ENCODE measurements at places on chromosomes 2 and 18.

GRCh38 chr2:108385411-108386071, 7.8 kb downstream of the SULT1C4 start:
- no peak for DNase-seq

DNA sequence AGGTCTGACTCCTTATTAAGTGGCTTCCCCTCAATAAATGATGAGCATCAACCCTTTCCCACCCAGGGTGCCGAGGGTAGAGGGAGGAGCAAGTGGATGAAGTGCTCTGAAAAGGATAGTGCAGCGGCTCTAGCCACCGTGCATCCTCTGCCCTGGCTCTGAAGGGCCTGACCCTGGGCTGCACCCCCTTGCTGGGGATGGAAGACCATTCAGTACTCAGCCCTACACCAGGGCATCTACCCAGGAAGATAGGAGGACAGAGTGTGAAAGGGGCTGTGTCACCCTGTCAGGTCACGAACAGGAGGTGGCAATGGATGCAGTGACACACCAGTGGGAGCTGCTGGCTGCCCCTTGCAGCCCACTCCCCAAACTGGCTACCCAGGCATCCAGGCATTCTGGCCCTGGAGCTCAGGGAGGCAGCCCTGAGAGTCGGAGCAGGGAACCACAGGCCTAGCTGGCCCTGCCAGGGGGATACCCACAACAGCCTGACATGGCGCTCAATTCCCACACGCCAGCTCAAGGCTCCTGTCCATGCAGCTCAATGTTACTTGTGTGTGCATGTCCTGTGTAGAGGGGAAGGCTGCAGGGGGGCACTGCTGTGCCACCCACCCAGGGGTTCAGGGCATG, 7.6 kb downstream of the ACTR1B start:
- no peak for DNase-seq

GRCh38 chr18:61870151-61870550, 22.7 kb downstream of the RNF152 start:
- DNase-seq = peak; percentile 87

GRCh38 chr2:165803123-165803760, 9.2 kb upstream of the GALNT3 start:
- DNase-seq = no peak

GRCh38 chr2:222973733-222974132, 78.3 kb upstream of the KCNE4 start:
- no peak for DNase-seq

DNA sequence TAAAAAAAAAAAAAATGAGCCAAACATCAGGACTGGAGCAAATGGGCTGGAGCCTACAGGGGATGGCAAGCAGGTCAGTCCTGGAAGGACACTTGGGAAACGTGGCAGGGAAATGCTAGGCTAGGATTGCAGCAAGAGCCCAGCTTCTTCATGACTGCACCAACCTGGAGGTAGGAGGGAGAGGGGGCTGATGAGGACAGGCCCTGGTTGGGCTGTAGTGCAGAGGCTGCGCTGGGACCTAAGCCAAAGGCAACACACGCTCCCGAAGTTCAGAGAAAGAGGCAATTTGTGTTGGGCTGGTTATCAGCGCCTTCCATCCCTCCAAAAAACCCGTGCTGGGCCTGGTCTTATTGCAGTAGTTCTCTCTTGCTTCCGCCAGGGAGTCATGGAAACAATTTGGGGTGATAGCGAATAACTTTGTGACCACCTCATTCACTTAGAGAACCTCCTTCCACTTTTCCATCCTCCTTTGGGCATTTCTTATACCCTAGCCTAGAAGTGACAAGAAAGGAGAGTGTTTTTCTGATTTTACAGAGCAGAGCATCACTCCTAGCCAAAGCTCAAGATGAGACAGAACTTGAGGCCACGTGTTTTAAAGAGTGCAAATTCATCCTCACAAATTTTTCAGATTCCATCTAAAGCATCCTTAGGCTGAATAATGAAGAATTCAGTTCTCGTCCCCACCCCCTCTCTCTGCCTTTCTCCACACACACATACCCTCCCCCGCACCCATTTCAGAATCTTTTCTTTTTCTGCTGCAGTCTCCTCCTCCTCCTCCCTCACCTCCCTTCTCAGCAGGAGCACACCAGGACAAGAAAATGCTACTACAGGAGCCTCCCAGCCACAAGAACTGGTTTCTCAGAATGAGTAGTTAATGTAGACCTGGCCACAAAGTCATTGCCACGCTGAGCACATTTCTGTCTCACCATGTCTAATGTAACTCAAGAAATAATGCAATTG, 82.5 kb upstream of the STPG4 start:
- no peak for DNase-seq
